Lower leg skin (tissue), 4 donors: ENCODE measurements at places on chromosomes 3 and 15.

DNA sequence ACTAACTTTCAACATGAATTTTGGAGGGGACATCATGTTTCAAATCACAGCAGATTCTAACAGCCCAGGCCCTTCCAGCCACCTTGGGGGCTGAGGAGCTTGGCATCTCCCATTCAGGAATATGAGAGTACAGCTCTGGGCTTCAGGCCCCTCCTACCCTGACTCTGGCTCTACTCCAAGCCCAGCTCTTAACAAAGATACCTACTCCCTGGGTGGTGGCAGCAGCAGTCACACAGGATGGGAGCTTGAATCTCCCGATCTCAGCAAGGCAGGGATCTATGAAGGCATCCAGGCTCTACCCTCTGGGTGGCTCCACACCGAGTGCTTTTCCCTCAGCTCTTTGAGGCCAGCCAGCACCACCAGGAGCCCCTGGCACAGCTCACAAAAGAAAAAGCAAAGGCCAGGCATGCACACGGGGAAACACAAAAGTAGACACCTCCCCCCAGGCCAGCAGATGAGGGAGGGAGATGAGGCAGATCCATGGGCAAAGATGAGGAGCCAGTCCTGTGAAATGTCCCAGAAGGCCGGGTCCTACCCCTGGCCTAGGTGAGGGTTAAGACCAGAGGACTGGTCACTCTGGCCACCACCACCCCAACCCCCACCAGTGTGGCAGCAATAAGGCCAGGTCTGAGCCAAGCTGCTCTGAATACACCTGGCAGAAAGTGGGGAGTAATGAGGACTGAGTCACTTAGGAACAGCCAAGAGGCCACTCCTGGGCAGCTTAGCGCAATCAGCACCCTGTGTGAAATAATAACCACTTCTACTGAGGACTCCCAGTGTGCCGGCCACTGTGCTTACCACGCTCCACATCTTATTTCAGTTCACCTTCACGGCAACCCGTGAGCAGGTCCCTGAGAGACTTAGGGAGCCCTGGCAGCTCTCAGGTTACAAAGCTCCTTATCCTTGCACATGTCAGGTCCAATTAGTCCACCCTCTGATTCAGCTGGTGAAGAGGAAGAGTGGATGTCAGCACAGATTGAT, 24.3 kb downstream of the PLA2G4F start:
- DNase-seq = no peak

DNA sequence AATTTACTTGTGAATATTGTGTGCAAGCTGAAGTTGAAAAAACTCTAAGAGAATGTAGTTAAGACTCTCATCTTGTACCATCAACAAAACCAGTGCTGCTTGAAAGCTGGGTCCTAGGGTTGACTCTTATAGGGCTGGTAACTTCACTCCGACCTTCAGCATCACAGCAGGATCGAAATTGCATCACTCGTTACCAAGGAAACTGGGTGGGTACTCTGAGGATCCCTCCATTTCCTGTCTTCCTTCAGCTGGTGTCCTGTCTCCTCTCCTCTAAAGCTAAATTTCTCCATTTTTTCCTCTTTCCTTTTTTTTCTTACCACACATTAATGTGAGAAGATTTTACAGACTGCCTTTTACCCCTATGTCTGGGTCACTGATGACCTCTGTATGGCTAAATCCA, 3.0 kb upstream of the APH1B start:
- no peak for DNase-seq

GRCh38 chr3:82198009-82198408, 436.6 kb upstream of the GBE1 start:
- DNase-seq = no peak

DNA sequence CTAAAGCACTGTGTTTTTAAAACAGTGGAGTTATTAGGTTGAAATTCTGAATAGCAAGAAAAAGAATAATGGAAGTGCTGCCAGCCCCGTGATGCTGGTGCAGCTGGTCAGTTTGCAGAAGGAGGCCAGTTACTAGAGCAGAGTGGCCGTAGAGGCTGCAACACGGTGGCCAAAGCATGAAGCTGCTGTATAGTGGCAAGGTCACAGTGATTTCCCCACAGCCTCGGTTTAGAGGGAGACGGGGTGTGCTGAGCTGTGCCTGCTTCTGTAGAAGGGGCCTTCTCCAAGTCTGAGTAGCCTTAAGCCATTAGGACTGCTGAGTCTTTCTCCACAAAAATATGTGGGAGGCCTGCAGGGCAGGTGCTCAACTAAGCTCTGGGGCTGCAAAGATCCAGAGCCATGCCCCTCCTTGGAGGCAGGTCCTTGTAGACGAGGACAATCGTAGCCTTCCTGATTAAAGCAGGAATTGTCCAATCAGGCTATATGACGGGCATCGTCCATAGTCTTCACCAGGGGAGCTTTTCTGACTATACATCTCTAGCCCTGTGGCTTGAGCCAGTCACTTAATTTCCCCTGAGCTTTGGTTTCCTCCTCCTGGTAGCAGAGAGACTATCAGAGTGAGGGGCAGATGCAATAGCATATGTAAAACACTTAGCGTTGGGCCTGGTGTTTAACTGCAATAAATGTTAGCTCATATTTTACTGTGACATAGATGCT, 151.6 kb downstream of the PGPEP1L start:
- no peak for DNase-seq

GRCh38 chr15:70320482-70320881, 222.8 kb upstream of the TLE3 start:
- no peak for DNase-seq

DNA sequence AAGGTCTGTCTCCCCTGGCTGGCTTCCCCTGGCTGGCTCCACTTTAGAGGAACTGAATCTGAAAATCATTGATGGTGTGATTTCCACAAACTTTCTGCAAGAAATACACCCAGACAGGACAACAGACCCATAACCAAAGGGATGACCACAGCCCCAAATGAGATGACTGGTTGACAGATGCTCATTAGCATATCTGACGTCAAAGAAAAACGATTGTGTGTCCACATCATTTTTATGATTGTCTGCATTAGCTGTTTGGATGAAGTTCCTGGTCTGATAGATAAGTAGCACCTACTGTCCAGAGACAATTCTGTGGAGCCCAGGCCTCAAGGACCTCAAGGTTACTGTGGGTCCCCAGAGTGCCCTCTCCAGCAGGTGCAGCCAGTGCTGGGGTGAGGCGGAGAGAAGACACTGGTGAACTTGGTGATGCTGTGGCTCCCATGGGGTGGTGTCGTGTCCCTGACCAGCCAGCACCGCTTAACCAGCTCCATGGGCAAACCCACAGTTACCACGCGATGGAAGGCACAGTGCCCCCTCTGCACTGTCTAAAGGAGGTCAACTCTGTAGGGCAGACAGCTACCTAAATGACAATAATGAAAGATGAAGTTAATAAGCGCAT, 127.4 kb downstream of the NSMCE3 start:
- peak; percentile 79 for DNase-seq

DNA sequence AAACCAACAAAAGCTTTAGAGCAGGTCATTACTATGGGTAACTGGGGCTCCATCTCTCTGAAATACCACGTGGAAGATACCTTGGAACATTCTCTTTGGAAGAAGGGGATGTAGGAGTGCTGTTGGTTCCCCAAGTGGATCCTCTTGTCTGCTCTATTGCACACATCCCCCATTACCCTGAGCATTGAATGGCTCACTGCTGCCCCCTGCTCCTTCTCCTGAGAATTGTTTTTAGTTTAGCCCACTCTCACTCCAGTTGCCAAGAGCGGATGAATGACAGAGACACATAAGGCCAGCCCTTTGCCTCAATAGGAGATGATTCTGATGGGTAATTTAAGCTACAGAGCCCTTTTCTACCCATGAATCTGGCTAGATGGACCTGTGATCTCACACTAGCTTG, 135.6 kb upstream of the SUCLG2 start:
- DNase-seq = no peak

- DNase-seq = peak; percentile 27
Observed at GRCh38 chr15:92527197-92527596, 128.4 kb downstream of the FAM174B start.

GRCh38 chr15:99450896-99451358, 114.9 kb upstream of the MEF2A start:
- peak; percentile 66 for DNase-seq

- no peak for DNase-seq
Observed at GRCh38 chr3:37603722-37604121, 258.0 kb upstream of the CTDSPL start.

GRCh38 chr15:85383470-85384148, 3.2 kb downstream of the AKAP13 start:
- no peak for DNase-seq

DNA sequence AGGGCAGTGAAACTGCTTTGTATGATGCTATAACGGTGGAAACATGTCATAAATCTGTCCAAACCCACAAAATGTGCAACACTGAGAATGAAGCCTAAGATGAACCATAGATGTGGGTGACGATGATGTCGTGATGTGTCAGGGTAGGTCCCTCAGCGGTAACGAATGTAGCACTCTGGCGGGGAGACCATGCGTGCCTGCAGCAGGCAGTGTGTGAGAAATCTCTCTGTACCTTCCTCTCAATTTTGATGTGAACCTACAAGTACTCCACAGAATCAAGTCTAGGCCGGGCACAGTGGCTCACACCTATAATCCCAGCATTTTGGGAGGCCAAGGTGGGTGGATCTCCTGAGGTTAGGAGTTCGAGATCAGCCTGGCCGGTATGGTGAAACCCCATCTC, 268.2 kb upstream of the LYSMD4 start:
- peak; percentile 64 for DNase-seq

DNA sequence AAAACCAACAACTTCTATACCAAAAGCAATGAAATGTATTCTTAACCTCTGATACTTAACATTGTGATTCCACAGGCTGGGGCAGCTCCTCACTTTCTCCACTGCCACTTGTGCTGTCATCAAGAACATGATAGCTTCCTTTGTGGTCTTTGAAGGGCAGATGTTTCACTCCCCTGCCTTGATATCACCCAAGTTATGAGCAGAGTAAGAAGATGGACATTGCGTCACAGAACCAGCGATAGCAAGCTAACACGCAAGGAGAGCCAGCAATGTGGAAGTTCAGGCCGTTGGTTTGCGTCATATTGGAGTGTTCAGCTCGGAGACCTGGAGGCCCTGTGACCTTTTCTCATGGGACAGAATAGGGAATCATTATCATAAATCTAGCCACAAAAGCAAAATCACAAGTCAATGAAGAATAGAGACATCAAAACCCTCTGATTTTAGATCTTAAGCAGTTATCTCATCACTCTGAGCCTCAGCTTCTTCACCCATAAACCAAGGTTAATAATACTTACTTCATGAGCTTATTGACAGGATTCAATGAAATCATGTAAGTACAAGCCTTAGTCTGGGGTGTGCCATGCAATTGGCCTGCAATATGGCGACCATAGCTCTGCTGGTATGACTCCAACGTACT, 183.8 kb upstream of the THBS1 start:
- no peak for DNase-seq

GRCh38 chr3:48662145-48662752, 437 bp downstream of the CELSR3 start:
- DNase-seq = no peak

DNA sequence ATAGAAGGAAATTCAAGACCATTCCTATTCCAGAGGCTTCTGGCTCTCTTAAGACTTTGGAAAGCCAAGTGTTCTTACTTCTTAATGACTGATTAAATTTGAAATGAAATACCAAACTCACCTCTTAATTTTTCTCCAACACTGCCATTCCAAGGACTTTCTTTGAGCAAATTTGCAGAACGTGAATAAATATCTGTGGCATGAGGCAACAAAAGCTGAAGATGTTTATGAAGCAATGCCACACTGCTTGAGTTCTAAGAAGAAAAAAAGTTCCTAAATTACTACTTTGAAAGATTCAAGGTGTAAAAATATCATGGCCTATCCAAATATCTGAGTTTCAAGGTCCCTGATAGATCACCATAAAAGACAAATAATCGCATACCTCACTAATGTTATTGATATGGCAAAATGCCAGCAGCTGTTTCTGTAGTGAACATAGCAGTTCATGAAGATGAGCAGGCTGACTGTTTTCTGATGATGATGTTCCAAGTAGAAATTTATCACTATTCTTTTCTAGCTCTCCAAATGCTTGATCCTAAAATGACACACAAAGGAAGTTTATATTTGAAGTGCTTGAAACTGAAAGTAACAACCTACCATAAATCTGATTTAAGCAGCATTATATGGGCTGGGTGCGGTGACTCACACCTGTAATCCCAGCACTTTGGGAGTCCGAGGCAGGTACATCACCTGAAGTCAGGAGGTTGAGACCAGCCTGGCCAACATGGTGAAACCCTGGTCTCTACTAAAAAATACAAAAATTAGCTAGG, 104.4 kb downstream of the HERC1 start:
- DNase-seq = no peak

DNA sequence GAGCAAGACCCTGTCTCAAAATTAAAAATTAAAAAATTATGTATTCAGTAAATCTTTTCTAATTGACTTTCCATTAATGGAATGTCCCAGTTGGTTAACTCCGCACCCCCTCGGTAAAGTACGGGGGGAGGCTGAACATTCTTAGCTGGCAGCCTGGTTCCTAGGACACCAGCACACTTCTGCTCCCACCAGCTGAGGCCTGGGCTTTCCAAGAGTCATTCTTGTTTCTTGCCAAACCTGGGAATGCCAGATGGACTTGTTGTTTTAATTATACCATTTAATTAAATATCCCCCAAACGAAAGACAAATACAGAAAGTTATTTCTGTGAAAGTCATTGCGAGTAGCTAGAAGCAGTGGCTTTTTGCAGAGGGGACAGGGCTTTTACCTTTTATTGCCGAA, 179.4 kb downstream of the VGLL4 start:
- no peak for DNase-seq

DNA sequence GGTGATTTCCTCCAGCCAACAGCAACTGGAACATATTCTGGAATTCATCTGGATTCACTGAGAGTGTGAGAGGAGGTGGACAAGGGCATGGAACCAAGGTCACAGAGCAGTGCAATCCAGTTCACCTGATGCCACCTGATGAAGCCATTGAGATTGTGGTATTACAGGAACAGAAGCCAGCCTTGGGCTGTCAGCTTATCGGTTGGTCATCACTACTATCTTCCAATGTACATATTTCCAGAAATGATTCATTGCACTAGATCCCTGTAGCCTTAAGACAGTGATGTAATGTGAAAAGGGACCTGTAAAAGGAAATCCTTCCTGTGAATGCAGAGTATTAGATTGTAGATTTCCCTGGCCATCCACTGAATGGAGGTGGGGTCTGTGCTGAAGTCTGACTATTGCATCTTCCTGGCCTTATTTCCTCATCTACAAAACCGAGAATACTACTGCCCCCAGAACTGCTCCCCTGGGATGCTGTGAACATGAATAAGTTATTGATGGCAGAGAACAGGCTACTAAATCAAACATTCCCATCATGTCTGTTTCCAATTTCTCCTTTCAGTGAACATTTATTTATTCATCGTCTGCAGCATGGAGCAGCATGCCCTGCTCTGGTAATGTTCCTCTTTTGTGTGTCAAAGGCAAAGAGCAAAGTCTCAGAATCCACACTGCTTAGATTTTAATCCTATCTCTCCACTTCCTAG, 47.4 kb upstream of the TPM1 start:
- DNase-seq = no peak

GRCh38 chr3:43649365-43649968, 27.7 kb upstream of the ANO10 start:
- no peak for DNase-seq
